ENCODE measurements at places on chromosomes 5 and 9.

DNA sequence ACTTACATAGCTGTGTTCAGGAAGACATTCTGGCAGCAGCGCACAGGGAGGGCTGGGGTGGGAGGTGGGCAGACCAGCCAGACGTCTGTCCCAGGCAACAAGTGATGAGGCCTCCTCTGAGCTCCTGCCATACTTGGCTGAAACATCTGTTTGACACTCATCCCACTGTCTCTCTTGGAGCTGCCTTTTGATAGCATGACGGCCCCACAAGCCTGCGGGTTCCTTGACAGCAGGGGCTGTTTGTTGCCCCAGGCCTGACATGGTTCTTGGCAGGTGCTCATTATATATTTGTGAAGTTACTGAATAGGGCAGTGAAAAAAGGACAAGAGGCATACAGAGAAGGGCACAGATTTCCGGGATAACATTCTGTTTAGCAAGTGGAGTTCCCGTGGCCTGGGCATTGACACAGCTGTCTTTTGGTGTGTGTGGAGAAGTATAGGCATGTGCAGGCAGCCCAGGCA, 22.2 kb upstream of the B4GALT1 start:
- no peak for DNase-seq

DNA sequence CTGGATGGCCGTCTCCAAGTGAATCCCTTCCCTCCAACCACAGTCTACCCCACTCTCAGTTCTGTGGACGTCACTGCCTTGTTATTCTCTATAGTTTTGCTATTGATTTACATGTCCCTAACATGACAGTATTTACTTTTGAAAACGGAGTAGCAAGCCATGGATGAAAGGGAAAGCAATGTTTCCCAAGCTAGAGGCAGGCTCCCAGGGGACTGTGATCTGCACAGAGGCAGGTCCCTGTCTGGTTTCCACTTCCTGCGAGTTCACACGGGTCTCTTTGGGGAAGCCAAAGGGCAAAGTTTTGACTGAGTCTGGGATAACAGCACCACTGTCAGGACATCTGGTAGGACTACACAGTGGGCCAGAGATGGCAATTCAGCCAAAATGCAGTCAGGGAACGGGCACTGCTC, 12.7 kb downstream of the C9orf153 start:
- no peak for DNase-seq

- no peak for DNase-seq
These were observed 13.5 kb downstream of the BASP1 start for GRCh38 chr5:17230808-17231525.

GRCh38 chr5:62506659-62507460, 71.8 kb upstream of the LRRC70 start:
- DNase-seq = no peak

GRCh38 chr9:123940721-123941523, 11.0 kb upstream of the DENND1A start:
- DNase-seq = no peak

GRCh38 chr5:171424726-171425125, 5.3 kb downstream of the FGF18 start:
- DNase-seq = no peak

DNA sequence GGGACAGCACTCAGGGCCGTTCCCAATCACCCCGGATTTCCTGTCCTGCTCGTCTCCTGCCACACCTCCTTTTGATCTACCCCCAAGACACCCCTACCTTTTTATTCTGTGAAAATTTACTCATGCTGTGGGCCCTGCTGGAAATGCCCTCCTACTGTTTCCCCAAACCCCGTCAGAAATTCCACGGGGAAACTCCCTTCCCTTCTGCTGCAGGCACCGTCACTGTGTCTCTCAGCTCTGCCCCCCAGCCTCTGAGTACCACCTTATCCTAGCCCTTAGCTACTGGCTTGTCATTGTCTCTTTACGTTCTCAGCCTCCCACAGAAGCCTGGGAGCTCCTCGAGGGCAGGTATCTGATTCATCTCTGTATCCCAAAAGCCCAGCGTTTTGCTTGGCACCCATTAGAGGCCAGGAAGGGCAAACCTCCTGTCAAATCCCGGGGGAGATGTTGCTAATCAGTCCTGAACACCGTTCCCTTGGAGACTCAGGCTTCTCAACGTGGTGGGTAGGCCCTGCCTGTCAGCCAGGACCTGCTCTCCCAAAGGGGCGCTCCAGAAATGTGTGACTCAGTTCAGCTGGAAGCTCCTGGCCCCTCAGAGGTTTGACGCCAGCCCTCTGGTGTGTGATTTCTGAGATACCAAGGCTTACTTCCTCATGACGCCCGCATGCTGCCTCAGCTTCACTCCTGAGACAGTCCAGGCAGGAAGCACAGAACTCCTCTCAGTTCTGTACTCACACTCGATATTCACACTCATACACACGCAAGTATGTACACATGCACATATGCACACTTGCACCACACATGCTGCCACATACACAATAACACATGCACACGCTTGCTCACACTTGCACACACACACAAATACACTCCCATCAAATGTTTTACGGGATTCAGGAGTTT, 50.7 kb upstream of the GRHPR start:
- DNase-seq = no peak

- no peak for DNase-seq
These were observed 15.2 kb downstream of the VAV2 start for GRCh38 chr9:133976887-133977286.

- DNase-seq = no peak
These were observed 57.8 kb upstream of the PLPP1 start for GRCh38 chr5:55592388-55593114.

- DNase-seq = no peak
These were observed 62.3 kb upstream of the HMHB1 start for GRCh38 chr5:143749581-143750205.

GRCh38 chr9:75418518-75418917, 330.2 kb downstream of the OSTF1 start:
- no peak for DNase-seq

DNA sequence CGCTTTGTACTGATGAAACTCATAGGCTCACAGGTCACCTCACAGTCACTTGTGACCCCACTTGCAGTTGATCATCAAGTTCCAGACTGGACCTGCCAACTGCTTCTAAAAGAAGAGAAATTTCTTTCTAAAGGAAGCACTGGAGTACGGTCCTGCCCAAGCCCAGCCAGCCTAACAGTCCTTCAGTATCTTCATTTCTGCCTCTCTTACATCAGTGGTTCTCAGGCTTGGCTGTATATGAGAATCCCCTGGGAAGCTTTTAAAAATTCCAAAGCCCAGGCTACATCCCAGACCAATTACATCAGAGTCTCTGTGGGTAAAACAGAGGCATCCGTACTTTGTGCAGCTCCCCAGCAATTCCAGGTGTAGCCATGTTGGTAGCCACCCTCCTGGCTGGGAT, 282.1 kb downstream of the NFIB start:
- no peak for DNase-seq

GRCh38 chr9:104748359-104749031, 1.0 kb downstream of the NIPSNAP3A start:
- DNase-seq = no peak

DNA sequence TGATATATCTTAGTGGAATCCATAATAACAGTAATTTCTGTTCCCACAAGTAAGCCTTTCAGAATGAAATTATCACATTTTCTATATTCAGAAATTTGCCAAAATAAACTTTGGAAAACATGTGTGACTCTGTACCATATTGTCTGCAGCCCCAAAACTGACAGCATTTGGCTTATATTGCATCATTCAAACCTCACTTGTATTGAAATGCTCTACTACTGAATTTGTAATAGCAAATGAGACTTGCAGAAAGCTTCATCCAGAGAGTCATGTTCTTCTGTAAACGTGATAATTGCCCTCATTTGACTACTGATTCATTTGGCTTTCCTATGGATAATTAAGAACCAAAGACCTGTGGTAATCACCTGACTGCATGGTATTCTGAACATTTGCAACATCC, 1249.5 kb upstream of the CDH18 start:
- no peak for DNase-seq

- DNase-seq = no peak
These were observed 12.2 kb downstream of the CAMK4 start for GRCh38 chr5:111236348-111236747.

- DNase-seq = no peak
These were observed 18.3 kb upstream of the MUSK start for GRCh38 chr9:110650261-110650660.

DNA sequence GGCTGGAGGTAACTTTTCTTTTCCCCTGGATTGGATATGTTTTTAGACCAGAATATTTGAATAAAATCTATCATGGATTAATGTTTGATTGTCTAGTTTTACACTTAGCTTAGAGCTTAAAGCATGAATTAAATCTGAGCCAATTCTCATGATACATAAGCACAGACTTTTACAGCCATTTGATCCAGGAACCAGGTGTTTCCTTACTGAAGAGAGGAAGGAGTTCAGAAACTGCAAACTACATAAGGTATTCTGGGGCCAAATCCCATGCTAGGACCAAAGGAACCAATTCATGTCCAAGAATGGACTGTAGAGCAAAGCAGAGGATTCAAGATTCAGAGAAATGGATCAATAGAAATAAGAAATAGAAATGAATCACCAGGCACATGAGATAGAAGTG, 360.4 kb upstream of the ZNF608 start:
- no peak for DNase-seq

GRCh38 chr5:143306040-143306439, 97.4 kb downstream of the NR3C1 start:
- DNase-seq = no peak

DNA sequence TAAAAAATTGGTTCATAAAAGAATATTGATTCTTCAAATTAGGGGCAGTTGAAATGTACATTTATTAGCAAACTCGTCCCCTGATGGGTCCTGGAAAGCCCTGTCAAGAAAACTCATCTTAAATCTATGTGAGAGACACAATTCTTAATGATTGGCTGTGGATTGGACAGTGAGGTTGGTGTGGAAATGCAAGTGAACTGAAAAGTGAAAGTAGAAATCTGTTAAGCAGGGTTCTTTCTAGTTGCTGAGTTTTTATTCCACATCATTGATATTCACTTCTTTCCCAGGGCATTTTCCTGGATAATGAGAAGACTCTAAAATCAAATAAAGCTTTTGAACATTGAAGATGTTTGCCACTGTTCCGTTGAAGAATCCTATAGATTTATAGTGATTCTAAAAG, 292.4 kb downstream of the MAST4 start:
- no peak for DNase-seq

- no peak for DNase-seq
These were observed 522.7 kb downstream of the HTR1A start for GRCh38 chr5:63439537-63439936.

DNA sequence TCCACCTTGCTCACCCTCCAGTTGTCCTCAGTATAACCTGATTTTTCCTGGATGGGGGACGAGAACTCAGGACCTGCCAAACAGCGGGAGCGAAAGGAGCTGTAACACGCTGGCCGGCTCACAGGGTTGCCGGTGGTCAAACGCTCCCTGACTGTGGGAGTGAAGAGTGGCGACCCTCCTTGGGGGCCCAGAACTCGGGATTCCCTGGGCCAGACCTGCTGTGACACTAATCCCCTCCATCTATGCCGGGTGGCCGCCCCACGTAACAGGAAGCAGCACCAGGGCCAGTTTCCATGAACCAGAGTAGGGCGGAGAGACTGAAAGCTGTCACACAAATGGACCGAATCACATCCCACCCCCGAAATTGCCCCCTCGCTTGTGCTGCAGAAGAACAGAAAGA, 1809.2 kb upstream of the ACO1 start:
- no peak for DNase-seq

GRCh38 chr5:54653956-54654614, 136.5 kb downstream of the SNX18 start:
- DNase-seq = no peak

DNA sequence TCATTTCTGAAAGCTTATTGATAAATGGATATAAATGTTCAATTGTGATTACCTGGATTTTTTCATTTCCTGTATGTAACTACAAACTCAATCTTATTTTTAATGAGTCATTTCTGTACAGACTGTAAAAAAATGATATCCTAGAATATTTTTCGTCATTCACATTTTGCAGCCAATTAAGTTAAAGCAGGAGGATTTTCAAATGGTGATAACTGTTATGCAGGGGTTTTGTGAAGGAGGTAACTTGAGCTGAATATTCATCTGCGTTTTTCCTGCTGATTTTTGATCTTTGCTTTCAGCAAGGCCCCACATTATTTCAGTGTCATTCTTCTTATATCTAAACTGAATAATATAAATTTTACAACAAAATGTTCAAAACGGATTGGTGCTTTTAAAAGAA, 74.1 kb downstream of the SLF1 start:
- no peak for DNase-seq

DNA sequence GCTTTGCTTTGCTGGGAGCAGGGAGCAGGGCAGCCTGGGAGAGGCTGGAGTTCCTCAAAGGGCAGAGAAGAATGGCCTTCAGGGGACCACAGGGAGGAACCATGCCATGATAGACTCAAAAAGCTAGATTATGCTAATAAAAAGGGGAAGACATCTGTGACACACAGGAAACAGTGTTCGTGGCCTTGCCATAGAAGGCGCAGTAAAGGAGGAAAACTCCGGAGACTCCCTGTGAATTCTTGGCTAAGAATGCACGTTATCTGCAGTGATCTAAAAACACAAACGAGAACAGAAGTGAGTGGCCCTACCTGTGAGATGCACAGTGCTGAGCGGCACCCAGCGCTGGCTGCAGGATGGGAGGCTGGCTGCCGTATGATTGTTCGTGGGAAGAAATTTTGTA, 15.9 kb upstream of the LTC4S start:
- DNase-seq = no peak

DNA sequence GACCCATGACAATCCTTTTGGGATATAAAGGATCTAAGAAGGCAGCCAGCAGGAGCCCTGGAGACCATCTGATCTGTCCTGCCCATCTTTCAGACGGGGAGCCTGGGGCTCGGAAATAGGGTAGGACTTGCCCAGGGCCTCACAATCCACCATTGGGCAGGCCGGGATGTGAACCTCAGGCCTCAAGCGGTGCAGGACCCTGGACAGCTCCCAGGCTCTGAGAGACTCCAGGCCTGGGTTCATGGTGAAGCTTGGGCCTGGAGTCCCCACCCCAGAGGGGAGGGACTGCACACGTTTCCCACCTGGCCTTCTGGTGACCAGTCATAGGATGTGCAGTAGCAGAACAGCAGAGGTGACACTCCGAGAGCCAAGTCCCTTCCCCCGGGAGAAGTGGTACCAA, 36.6 kb upstream of the RAPGEF1 start:
- no peak for DNase-seq

DNA sequence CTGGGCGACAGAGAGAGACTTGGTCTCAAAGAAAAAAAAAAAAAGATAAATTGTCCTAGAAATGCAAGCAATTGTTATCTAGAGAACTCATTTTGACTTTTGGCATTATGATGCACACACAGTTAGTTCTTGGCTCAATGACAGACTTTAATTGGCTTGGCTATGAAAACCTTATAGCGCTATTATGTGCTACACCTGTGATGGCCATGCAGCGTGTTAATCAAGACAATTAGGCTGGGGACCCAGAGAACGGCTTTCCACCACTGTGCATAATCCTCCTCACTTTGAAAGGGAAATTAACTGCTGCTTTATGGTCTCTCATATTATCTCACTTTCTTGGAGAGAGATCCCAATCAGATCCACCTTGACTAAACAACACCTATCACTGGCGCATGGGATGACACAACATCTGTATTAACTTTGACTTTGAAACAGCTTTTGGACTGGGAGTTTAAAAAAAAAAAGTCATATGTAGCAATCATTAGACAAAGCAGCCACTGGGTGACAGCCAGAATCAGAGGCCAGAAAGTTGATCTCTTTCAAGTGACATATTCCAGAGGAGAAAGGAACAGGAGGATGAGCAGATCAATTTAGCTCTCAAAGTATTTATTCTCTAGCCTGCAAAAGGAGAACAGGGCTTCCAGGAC, 132.5 kb downstream of the PPP2R2B start:
- no peak for DNase-seq

GRCh38 chr9:115079156-115079555, 38.8 kb downstream of the TNC start:
- no peak for DNase-seq

GRCh38 chr5:151053796-151054462, 26.9 kb downstream of the TNIP1 start:
- DNase-seq = no peak

Data from activated naive CD4-positive, alpha-beta T cell treated with anti-CD3 and anti-CD28 coated beads, Interleukin-2, amount 50 U/mL, for 72 hours (primary cell).